ENCODE measurements at places on chromosomes 2 and 18. TPM values are rescaled to one million over a fixed set of nuclear protein-coding genes. Genes with fewer than 3 reads are reported as not detected.

- no peak for DNase-seq
These were observed 14.4 kb upstream of the MRPL19 start for GRCh38 chr2:75632091-75632701.

GRCh38 chr2:101692041-101692440, 5.5 kb upstream of the MAP4K4 start:
- no peak for DNase-seq

The FAM117B gene
- 23.3 TPM for total RNA-seq

DNA sequence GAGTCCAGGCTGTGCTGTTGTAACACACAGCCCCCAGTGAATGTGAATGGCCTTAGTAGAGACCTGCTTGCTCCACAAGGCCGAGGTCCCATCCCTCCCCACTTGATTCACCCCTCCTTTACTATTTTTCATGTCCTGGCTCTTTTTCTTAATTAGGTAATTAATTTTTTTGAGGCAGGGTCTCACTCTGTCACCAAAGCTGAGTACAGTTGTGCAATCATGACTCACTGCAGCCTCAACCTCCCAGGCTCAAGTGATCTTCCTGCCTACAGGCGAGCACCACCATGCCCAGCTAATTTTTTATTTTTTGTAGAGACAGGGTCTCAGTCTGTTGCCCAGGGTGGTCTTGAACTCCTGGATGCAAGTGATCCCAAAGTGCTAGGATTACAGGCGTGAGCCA, 19.3 kb downstream of the FBLN7 start:
- DNase-seq, result no peak

GRCh38 chr2:33496726-33497125, 20.3 kb downstream of the RASGRP3 start:
- DNase-seq, result no peak

DNA sequence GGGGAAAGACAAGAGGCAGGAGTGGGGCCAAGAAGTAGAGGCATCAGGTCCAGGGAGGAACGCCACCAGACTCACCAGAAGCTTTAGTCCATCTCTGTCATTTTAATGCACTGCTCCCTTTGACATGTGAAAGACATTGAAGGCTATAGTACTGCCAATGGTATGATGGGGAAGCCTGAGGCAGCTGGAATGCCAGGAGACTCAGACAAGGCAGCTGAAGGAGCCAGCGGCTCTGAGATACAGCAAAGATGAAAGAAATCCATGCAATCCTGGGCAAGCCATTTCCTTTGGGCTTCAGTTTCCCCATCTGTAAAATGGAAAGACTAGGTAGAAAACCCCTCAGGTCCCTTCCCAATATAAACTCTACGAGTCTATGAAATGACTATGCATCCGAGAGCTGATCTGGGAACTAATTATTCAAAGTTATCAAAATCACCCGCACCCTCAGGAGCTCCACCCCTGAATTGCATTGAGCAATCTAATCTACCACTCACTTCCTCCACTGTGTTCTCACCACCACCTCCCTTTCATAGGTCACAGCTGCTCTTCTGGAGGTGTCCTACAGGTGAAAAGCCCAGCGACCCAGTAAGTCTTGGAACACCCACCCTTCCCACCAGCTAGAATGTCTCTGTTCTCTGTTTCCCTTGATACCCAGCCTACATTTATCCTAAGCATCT, 3.1 kb downstream of the CXCR2 start:
- no peak for DNase-seq

The DOK6 gene
- not detected for total RNA-seq

GRCh38 chr2:58794103-58794502, 553.0 kb upstream of the FANCL start:
- DNase-seq, result no peak

The B3GNT7 gene
- 0.07 TPM for total RNA-seq

DNA sequence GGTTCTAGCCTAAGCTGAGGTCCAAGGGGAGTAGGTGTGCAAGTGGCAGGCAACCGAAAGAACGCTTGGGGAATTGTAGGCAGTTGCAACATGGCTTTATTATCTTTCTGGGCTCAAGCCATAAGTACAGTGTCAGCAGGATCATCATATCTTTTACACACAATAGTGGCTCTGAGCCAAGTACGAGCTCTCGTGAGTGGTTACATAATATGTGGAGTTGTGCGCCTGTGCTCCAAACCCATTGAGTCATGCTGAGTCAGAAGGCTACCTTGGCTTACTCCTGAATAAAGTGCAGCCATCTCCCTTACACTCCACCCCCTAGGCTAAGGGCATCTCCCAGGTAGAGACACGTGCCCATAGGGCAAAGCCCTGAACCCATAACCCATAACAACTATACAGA, 233.9 kb downstream of the SATB2 start:
- no peak for DNase-seq

- DNase-seq, result no peak
These were observed 66.1 kb downstream of the CIB4 start for GRCh38 chr2:26574900-26575560.

The CXCR4 gene
- 104 TPM for total RNA-seq

DNA sequence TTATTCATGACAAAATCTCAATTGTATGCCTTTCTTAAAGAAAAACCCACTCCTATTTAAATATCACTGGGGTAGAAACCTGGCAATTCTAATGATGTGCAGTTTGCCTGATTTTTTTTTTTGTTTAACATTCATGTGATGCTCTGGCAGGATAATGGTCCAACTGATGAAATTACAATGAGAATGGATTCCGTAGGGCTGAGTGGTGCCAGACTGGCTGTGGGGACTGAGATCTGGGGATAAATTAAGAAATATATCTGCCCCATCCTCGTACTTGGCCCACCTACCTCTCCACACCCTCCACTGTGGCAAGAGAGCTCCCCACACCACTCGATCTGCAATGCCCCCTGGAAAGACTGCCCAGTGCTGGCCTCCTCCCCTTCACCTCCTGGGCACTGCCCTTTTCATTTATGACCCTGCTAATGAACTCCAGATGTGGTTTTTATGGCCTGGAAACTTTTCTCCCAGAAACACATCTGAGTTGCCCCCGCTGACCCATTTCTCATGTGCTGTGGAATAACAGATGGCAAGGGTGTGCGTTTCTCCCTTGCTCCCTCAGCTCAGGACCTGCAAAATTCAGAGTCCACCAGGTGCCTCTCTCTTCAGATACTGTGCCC, 33.0 kb upstream of the RPL37A start:
- DNase-seq, result no peak

DNA sequence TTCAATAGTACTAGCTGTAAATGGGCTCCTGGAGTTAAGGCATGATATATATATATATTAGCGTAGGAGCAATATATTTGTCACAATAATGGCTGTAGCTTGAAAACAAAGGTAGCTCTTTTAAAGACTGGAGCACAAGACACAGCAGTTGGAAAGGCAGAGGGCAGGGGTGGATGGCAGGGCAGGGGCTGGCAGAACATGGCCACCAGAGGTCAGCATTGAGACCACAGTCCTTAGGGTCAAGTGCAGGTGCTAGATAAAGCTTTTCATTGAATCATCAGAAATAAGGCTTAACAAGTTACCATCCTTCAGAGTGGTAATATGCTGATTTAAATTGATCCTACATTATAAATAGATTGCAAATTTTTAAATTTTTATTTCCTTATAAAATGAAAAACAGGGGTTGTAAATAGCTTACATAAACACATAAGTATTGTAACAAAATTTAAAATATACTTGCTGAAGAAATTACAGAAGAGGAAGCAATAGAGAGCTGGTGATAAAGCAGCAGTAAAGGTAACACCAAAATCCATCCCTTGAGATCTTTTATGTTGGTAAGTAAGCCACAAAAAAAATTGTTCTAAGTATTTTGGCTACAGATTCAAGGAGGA, 161.2 kb upstream of the PIEZO2 start:
- DNase-seq, result no peak

DNA sequence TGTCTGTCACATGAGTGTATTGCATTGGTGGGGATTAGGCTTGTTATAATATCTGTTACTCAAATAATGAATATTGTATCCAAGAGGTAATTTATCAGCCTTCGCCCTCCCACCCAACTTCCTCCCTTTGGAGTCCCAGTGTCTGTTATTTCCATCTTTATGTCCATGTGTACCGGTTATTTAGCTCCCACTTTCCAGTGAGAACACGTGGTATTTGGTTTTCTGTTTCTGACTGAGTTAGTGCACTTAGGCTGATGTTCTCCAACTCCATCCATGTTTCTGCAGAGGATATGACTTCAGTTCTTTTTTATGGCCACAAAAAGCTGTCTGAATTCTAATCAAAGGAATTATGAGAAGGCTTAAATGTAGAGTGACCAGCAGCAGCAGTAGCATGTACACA, 104.0 kb upstream of the ARHGAP28 start:
- no peak for DNase-seq

DNA sequence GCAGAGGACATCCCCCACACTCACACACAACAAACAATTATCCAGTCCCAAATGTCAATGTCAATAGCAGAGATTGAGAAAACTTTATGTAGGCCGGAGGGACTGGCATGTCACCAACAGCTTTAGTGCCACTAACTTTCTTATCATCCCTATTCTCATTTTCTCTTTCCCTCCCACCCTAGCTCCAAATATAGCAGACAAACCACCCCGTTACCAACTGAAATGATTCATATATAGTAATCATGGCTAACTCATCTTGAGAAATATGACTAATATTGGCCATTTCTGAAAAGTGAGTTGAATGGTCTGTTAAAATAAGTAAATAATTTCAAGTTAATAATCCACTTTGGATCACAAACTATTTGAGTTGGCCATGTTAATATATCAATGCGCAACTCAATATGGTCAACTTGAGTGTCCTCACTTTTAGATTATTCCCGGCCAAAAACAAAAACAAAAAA, 242.1 kb upstream of the RND3 start:
- no peak for DNase-seq

DNA sequence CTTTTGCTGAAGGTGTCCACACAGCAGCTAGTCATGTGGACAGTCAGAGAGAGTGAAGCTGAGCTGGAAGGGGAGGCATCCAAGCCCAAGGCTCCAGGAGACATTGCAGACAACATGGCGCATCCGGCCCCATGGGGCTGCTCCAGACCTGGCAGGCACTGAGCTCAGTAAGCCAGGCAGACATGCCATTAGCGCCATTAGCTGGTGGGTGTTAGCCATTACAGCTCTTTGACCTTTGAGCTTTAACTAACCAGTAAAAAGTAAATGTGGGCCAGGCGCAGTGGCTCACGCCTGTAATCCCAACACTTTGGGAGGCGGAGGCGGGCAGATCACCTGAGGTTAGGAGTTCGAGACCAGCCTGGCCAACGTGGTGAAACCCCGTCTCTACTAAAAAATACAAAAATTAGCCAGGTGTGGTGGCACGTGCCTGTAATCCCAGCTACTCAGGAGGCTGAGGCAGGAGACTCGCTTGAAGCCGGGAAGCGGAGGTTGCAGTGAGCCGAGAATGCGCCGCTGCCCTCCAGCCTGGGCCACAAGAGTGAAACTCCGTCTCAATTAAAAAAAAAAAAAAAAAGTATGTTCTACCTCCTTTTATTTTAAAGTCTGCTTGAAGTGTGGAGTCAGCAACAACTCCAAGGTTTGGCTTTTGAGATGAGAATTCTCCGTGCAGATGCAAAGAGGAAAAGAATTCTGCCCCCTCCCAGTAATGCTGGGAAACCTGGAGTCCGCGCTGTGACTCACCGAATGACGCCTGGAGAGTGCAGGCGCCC, 69.4 kb downstream of the TWSG1 start:
- peak; percentile 6 for DNase-seq

The SKOR2 gene
- total RNA-seq, result not detected

The CDK5R2 gene
- not detected for total RNA-seq

DNA sequence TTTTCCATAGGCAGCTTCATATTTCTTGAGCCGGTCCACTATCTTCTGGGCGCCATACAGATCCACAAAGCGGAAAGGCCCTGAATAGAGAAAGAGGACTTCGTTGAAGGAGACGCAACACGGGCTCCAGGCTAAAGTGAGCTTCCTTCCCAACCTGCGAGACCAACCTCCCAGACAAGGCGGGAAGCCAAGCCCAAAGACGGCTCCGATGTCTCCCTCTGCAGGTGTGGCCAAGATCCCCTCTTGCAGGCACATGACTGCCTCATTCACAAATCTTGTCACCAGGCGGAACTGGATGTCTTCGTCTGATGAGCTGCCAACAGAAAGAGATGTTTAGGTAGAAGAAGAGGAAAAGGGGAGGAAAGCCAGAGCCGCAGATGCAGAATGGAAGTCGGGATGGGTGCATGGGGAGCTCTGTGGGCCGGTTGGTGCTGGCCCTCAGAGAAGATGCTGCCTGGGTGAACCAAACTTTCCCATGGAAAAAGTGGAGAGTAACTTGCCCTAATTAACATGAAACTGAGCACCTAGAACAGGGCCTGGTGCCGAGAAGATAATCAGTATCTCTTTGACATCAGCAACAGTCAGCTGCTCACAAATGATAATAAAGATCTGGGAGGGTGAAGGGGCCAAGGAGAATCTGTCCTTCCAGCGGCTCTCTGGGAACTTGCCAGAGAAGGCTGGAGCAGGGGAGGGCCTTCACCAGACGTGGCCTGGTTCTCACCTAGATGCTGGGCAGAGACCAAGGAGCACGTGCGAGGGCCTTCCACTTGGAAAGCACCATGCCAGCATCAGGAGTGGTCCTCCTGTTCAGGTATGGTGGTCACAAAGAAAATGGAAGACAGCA, 18.6 kb downstream of the GAREM2 start:
- DNase-seq, result no peak

DNA sequence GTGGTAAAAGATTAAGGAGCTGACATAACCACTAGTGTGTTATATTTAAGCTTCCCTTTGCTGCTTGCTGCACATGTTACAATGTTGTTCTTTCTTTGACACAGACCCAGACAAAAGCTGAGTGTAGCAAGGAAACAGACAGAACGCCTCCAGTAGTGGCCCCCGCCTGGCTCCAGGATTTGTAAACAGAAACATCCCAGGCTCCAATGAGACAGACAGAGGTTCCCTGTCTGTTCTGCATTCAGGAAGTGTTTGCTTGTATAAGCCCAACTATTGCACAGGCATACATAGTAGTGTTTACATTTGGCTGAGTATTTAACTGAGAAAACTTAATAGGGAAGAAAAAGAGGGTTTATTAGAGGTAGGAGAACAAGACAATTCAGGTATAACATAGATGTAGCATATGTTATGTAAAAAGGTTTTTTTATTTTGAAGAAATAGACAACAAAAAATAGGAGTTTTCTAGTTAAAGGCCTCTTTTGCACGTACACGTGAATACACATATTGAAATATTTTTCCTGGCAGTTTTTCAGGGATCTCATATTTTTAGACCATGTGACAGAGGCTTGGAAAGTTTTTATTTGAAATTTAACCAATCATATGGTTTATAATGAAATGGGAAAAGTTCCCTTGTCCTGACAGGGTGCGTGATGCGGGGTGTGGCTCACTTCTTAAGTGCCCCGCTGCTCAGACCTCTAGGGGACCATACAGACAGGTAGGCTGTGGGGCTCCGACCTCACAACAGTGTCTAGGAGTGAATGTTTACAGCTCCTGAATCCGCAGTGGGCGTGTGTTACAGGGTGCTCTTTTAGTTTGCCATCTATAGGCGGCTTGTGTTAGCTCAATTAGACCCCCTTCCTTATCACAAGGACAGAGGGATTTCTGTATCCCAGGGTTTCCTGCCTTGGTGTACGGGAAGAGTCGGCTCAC, 118.4 kb downstream of the BMPR2 start:
- no peak for DNase-seq

- DNase-seq, result no peak
These were observed 56.8 kb upstream of the SPAG16 start for GRCh38 chr2:213227458-213227857.
